ENCODE measurements at places on chromosomes 1 and 21.

GRCh38 chr1:233566886-233567285 is 47.0 kb upstream of the KCNK1 start:
- DNase-seq = no peak

DNA sequence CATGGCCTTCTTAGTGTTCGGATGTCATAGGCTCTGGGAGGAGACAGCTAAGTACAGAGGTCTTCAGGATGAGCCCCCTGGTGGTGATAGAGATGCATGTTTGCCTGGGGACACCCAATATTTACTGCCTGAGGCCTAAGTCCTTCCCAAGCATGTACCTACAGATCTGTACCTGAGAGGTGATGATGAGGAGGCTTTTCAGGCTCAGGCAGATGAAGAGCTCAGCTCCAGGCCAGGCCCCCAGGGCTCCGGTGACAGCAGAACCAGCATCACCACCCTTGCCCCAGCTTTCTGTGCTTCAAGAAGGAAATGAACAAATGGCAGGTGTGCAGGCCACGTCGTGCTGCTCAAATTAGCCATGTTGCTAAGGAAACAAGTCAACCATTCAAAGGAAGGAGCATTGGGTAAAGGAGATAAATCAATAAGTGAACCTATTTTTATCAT is 21.1 kb downstream of the CACNA1E start:
- DNase-seq = no peak

GRCh38 chr1:43541721-43542401 is 11.2 kb downstream of the PTPRF start:
- no peak for DNase-seq

GRCh38 chr1:100866041-100866900 is 28.4 kb downstream of the EXTL2 start:
- no peak for DNase-seq

DNA sequence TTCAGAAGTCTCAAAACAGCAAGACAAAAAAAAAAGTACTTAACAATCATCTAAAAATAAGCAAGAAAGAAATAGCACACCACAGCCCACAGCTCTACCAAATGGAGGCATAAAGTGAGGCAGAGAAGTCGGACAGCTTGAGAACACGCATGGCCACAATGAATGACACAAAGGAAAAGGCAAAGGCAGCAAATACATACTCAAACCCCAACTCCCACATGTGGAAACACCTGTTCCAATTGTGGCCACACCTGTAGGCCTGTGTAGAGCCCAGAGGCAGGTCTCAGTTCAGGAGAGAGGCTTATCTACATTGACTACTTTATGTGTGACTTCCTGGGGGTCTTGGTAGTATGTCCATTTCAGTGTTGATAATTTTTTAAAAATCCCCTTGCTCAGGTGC is 543.5 kb downstream of the LMO4 start:
- no peak for DNase-seq

DNA sequence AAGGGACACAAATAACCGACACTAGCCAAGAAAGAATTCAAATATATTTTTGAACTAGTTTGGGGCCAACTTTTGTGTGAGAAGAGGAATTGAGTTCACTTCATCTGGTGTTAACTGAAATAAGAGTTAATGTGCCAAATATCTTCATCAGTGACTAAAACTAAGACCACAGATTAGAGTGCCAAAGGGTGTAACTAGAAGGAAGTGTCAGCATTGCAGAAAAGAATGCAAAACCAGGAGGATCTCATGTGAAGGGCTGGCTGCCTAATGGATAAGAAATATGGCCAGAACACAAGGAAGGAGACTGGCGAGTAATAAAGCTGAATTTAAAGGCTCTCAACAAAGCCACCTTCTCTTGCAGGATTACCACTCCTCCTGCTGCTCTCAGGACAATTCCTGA is 61.8 kb upstream of the LRRC8D start:
- DNase-seq = no peak

DNA sequence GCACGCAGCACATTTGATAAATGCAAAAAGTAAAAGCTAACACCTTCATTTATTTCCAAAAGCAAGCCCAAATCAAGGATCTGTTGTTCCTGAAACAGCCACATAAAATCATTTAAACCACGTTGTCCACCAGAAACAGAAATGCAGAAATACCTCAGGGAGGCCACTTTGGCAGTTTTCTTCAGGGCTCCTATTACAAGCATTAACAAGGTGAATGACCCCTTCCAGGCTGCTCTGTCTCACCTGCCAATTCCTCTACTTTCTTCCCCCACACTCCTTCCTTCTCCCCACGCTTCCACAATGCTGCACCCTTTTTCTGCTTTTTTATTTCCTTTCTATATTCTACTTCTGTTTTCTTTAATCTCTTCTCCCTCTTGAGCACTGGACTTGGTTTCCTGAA is 55.0 kb upstream of the PTGFRN start:
- no peak for DNase-seq

GRCh38 chr1:235673981-235674380 is 24.4 kb upstream of the GNG4 start:
- no peak for DNase-seq

DNA sequence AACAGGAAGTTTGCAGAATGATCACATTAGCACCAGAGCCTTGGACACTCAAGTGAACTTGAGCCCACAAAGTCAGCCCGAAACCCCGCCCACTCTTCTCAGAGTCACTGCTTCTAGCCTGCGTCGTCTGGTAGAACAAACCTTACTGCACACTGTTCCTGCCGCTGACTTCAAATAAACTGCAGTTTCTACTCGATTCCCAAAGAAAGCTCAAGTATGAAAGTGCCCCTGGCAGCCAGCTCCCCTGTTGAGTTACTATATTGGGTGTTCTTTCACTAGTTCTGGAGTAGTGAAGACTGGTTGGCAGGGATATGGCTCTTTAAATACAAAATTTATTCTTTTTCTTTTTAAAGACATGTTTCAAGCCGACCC is 164.7 kb downstream of the GALNT2 start:
- no peak for DNase-seq

DNA sequence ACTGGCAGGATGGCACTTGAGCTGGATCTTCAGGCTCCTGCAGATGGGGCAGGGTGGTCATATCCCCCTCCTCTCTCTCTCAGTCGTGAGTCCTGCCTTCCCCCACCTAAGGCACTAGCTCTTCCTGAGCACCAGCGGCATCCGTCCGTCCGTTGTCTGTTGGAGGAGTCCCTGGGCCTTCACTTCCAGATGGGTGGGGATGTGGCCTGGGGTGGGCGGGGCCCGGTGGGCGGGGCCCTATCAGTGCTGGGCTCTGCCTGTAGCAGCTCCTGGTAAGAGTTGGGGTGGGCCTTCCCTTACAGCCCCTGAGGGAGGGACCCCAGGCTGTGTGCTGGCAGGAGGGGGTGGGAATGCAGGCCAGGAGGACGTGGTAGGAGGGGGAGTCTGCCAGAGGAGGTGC is 10.3 kb downstream of the LDLRAD2 start:
- DNase-seq = no peak

- no peak for DNase-seq
Measured at GRCh38 chr1:36846357-36846756, 188.0 kb downstream of the GRIK3 start.

DNA sequence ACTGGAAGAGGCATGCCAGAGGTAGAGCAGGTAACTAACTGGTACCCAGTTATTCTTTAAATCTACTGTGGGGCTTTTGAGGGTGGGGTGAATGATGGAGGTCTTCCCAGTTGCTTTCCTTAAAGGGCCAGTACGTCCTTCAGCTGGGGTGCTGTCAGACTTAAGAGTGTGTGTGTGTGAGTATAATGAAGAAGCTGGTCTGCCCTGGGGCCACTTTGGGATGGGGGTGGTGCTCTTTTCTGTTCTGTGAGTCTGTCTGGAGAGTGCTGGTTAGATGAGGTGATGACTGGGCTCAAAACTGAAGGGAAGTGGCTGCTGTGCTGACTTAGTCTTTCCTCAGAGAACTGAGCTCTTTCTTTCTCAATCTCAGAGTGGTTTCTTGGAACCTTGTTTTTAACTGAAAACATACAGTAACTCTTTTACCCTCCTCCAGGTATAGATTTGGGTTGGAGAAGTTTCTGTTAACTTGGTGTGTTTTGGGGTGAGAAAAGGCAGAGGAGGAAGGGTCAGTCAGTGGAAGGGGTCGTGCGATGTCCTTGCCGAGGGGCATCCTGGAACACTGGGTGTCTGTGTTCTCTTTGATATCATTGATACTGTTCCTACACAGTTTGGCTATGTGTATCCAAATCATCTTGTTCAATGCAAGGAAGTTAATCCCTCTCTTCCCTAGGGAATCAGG is 746 bp downstream of the MACF1 start:
- peak; percentile 46 for DNase-seq

DNA sequence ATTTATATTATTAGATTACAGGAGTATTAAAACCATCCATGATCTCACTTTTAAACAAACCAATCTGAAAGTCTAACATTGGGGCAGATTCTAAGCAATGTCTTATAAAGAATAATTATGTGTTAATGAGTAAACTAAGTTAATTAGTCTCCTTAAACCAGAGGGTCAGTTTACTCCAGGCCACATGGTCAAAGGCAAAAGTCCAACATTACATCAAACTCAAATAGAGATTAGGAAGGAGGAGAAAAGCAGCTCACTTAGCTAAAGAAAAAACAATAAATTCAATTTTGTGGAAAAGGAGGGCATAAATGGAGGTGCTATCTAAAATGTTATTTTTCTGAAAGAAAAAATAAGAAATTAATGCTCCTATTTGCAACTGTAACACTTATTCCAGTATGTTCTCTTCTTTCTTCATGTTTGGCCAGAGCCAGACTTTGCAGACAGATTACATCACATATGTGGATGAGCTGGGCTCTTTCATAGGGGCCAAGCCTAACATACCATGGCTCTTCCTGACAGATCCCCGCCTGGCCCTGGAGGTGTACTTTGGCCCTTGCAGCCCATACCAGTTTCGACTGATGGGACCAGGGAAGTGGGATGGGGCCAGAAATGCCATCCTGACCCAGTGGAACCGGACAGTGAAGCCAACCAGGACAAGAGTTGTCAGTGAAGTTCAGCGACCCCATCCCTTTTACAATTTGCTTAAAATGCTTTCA is 24.3 kb upstream of the FMO2 start:
- DNase-seq = no peak

DNA sequence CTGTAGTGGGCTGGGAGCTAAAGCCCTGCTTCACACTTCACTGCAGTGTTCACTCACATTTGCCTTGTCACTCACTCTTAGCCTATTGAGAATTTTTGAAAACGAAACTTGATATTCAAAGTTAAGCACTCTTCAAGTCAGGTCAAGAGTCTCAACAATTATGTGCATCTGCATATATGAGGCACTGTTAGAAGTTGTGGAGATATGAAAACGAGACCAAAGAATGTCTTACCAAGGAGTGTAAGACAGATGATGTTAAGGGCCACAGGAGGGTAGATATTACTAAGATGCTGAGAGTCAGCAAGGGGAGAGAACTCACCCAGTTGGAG is 64.7 kb upstream of the GJA8 start:
- DNase-seq = no peak

DNA sequence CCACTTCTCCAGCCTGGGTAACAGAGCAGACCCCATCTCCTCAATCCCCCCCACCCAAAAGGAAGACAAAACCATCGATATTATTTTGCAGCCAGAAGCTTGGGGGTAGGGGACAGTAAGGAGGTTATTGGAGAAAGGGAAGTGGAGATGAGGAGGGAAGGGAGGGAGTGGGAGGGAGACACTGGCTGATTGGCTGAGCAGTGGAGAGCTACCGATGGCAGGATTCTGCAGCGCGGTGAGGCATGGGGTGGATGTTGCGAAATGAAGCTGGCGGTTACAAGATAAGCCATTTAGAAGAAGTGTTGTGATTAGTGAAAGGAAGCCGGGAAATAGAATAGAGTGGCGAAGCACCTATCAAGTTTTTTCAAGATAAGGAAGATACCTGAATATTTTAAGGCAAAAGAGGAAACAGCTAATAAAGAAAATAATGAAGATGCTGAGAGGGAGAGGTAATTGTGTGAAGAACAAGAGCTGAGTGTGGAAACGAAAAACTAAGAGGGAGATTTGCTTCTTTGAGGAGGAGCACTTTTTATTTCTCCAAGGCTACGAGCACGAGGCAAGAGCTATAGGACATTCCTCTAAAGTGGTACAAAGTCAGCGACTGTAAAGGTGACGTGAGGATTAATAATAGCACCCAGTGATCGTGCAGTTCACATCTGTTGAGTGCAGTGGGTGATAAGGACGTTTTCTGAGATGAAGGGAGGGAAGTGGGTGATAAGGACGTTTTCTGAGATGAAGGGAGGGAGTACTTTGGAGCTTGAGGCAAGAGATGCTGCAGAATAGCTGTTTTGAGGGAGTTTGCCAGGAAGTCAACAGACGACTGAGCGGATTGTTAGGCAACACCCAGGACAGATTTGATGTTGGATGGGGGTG is 103.2 kb upstream of the KIF26B start:
- DNase-seq = no peak

- no peak for DNase-seq
Measured at GRCh38 chr1:219806642-219807041, 121.7 kb downstream of the SLC30A10 start.

DNA sequence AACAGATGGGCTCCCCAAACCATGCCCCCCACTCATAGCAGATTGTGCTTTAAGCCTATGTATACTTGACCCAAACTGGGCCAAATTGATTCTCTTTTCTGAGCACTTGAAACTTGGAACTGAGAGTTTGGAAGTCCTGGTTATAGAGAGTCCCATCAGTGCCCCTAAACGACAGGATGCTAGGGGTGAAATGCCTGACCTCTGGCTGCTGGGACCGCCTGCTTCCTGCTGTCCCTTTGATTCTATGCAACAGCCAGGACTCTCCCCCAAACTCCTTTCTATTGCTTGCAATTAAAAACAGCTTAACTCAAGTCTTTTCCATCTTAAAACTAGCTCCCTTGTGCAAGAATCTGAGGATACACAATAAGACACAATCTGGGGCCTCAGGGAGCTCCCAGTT is 4.7 kb downstream of the C1orf210 start:
- DNase-seq = no peak

DNA sequence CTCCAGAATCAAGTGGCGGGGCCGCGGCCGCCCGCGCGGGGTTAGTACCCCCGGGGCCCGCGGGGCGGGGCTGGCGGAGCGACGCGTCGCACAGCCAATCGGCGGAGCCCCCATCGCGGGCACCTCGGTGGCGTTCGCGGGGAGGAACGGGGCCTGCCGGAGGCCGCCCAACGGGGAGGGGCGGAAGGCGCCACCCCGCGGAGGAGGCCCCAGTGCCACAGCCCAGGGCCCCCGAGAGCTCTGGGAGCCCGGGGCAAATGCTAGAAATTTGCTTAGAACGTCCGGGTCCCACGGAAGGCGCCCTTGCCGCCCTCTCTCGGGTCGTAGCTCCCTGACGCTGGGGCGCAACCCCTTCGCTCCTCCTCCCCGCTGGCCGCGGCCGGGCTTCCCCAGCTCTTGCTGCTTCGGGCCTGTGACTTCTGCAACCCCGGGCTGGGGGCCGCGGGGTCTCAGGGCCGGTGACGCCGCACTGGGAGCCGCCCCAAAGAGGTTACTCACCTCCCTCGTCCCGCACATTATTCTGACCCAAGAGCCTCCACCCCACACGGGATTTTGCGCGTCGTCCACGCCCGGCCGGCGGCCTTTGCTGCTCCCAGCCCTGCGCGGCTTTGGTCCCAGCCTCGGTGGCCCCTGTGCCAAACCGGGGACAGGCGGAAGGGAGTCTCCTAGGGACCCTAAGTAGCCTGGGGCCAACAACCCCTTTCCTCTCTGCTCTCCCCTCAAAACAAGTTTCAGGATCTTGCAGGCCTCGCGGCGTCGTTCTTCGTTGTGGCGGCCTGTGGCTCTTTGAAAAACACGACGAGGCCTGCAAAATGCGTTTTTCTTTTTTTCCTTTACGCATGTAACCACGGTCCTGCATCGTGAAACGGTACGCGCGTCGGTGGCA is at the start of gene RUNX3:
Gene RUNX3, minus strand, starts transcription at position 17 of the 886 bp plus-strand sequence. CDS start 408 bp downstream, outside the sequence.
- DNase-seq = peak; percentile 85

- DNase-seq = no peak
Measured at GRCh38 chr1:37888022-37888700, 28.8 kb upstream of the MTF1 start.

GRCh38 chr1:9929431-9930385 is 13.5 kb downstream of the LZIC start:
- DNase-seq = no peak

- DNase-seq = no peak
Measured at GRCh38 chr1:67053535-67053784, 488 bp downstream of the SLC35D1 start.

All from activated CD8-positive, alpha-beta memory T cell treated with anti-CD3 and anti-CD28 coated beads for 4 hours (primary cell).